ENCODE measurements at places on chromosomes 12 and 14.

- peak overlapping the region; percentile 96 for H3K27ac ChIP-seq
- H3K36me3 ChIP-seq: peaks cover 33% of the 10 kb centered on the region
- H3K27me3 ChIP-seq: no peaks in the 10 kb centered on the region
- peaks cover 14% of the 10 kb centered on the region for H3K4me1 ChIP-seq
Measured at GRCh38 chr12:133130808-133131128, 341 bp downstream of the ZNF10 start.

DNA sequence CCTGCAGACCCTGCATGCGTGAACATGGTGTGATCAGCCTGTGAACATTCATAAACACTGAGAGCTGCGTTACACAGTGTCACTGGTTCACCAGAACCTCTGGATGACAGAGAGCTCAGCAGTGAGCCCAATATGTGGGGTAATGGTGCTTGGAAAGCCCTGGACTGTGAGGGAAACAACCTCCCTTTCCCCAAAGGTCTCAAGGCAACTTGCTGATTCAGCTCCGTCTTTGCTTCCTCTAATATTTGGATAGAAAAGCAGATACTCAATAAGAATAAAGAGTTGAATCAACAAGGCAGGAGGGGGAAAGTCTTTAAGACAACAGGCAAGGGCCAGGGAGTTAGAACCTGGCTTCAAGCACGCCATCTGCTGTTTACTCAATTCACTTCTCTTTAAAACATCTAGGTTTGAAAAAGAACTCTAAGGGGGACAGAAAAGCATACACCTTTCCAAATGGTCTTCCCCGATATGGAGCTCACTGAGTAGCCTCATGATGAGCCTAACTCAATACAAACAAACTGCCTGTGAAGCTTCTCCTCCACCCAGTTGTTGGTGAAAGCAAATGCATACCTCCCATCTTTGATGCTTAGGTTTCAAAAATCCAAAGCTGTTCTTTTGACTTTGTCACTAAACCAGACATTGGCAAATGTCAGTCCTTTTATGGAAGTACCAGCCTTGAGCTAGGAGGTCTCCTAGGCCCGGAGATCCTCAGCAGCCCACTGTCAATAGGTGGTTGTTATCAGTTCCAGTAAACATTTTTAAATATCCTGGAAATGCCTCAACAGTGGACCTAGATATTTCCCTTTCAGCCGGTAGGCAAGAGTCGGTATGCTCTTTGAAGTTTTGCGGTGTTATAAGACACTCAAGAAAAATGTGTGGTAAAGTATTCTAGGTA lies 76.1 kb downstream of the SAMD4A start:
- peaks cover 70% of the 10 kb centered on the region for H3K4me1 ChIP-seq
- H3K4me3 ChIP-seq: no peak overlapping the region
- H3K36me3 ChIP-seq: no peaks in the 10 kb centered on the region
- H3K27me3 ChIP-seq: no peaks in the 10 kb centered on the region

DNA sequence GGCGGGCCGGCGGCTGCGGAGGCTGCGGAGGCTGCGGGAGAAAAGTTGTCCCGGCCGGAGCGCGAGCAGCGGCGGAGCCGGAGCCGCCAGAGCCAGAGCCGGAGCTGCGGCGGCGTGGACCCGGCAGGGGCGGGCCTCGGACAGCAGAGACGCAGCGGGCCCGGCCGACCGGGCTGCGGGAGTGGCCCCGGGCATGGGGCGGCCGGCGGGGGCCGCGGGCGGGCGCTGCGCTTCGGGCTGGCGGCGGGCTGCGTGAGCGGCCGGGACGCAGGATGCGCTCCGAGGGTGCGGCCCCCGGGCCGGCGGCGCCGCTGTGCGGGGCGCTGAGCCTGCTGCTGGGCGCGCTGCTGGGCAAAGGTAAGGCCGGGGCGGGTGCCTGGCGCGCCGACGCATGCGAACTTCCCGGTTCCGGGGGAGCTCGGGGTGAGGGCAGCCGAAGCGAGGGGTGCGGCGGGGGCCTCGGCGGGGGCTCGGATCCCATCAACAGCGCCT lies at the start of gene TMEM132C:
Gene TMEM132C, plus strand, starts transcription at position 40 of the 492 bp plus-strand sequence. Its CDS starts 233 bp downstream, at position 273.
- no peaks in the 10 kb centered on the region for H3K36me3 ChIP-seq
- H3K4me3 ChIP-seq: peak within 1 kb of the TSS; percentile 46
- DNase-seq: no peak
- peaks cover 27% of the 10 kb centered on the region for H3K4me1 ChIP-seq

- no peak for DNase-seq
- H3K27me3 ChIP-seq: peaks cover 8% of the 10 kb centered on the region
- no peak overlapping the region for H3K27ac ChIP-seq
- H3K4me3 ChIP-seq: no peak overlapping the region
Measured at GRCh38 chr12:94191023-94191422, 42.6 kb downstream of the PLXNC1 start.

GRCh38 chr12:65330331-65330730 lies 51.8 kb downstream of the MSRB3 start:
- DNase-seq: no peak
- H3K27ac ChIP-seq: no peak overlapping the region
- peaks cover 39% of the 10 kb centered on the region for H3K4me1 ChIP-seq
- H3K4me3 ChIP-seq: no peak overlapping the region
- peaks cover 9% of the 10 kb centered on the region for H3K36me3 ChIP-seq
- H3K27me3 ChIP-seq: no peaks in the 10 kb centered on the region

GRCh38 chr12:66269757-66270383 lies 32.4 kb upstream of the HELB start:
- H3K4me3 ChIP-seq: no peak overlapping the region
- H3K36me3 ChIP-seq: no peaks in the 10 kb centered on the region
- H3K4me1 ChIP-seq: no peaks in the 10 kb centered on the region
- H3K27me3 ChIP-seq: no peaks in the 10 kb centered on the region
- H3K27ac ChIP-seq: no peak overlapping the region
- no peak for DNase-seq

GRCh38 chr12:92107094-92107493 lies 38.6 kb downstream of the BTG1 start:
- no peaks in the 10 kb centered on the region for H3K36me3 ChIP-seq
- no peak overlapping the region for H3K27ac ChIP-seq
- no peak for DNase-seq
- peaks cover 17% of the 10 kb centered on the region for H3K4me1 ChIP-seq

- peaks cover 15% of the 10 kb centered on the region for H3K4me1 ChIP-seq
- no peaks in the 10 kb centered on the region for H3K36me3 ChIP-seq
- no peak for DNase-seq
- no peak overlapping the region for H3K27ac ChIP-seq
Measured at GRCh38 chr12:69106482-69107118, 132.8 kb upstream of the CPSF6 start.

- DNase-seq: no peak
- peaks cover 30% of the 10 kb centered on the region for H3K4me1 ChIP-seq
- H3K36me3 ChIP-seq: no peaks in the 10 kb centered on the region
- no peak overlapping the region for H3K4me3 ChIP-seq
- H3K27ac ChIP-seq: no peak overlapping the region
- no peaks in the 10 kb centered on the region for H3K27me3 ChIP-seq
Measured at GRCh38 chr12:24496755-24497154, 452.1 kb downstream of the BCAT1 start.

DNA sequence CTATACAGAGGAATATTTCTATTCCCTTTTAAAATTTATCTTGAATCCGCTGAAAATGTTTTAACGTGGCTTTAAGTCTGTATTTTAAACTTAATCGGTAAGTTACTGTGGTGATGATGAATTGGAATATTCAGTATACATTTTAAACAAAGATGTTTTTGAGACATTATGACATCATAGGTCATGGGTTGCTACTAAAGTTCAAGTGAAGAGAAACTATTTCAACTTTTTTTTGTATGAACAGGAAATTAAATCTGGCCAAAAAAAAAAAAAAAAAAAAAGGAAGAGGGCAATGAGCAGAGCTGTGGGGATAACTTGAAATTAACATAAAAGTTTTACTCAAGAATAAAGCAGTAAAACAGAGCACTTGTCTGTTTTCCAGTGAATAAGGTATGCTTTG lies 109.0 kb downstream of the PLEKHA5 start:
- H3K27ac ChIP-seq: no peak overlapping the region
- peaks cover 78% of the 10 kb centered on the region for H3K4me1 ChIP-seq
- H3K4me3 ChIP-seq: no peak overlapping the region
- no peaks in the 10 kb centered on the region for H3K36me3 ChIP-seq
- H3K27me3 ChIP-seq: no peaks in the 10 kb centered on the region

Data from esophagus muscularis mucosa (tissue), 4 donors.